AML-193 (cell line): ENCODE measurements at places on chromosomes 11 and 22.

DNA sequence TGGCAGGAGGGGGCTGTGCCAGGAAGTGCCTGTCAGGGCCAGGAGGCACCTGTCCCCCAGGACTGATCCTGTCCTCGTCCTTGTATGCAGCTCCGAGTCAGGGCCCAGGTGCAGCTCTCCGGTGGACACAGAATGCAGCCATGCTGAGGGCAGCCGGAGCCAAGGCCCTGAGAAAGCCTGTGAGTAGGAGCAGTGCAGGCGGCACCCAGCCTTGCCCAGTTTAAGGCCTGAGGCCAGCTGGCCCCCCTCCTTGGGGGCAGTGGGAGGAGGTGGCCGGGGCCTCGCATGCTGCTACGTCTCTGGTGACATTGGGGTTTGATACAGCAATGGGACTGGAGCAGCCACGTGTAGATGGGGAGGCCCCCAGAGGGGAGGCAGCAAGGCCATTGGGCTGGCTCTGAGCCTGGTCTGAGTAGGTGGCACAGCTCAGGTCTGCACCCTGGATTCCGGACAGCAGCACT is 34.9 kb downstream of the SBF1 start:
- DNase-seq = no peak

DNA sequence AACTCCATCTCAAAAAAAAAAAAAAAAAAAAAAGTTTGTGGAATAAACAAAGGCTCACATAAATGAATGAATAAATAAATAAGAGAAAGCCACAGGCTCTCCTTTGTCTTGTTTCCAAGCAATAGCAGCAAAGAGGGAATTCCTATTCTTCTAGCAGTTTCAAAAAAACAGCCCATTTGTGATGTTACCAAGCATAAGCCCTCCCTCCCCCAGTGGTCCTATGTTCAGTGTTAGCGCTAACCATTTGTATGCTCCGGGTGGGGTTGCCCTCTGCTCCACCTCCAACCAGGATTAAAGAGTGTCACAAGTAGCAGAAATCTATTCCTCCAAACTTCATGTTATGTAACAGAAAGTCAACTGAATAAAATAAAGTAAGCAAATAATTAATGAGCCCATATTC is 1215.0 kb upstream of the TENM4 start:
- DNase-seq = no peak

DNA sequence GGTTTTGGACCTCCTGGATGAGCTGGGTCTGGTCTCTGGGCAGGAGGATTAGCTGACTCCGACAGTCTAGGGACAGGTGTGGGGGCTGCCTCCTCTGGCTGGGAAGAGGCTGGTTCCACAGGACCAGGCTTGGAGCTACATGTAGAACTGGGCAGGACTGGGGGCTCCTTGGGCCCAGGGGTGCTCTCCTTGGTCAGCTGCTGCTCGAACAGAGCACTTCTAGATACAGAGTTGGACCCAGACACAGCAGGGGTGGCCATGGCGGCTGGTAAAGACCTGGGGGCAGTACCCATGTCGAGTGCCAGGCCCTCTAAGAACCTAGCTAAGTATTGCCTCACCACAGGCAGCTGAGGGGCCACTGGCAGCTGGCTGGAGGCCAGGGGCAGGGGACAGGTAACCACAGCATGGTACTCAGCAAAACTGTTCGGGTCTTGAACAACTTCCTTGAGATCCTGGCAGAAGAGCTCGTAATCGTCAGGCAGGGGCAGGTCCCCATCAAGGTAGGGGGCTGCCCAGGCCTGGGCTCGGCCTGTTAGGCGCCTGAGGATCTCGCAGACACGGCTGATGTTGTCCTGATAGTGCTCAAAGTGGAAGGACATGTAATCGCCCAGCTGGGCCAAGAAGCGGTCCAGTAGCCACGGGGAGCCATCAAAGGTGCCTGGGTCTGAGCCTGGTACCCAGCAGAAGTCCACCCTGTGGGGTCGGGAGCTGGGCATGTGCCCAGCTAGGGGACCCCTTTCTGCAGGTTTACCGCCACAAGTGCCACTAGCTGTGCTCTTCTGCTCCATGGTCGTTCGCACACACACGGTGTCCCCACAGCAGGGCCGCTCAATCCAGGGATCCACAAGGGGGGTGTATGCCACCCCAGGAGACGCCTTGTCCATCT is 3.1 kb downstream of the GNB1L start:
- DNase-seq = no peak

- DNase-seq = no peak
Observed at GRCh38 chr11:27740362-27741013, 40.2 kb upstream of the BDNF start.

DNA sequence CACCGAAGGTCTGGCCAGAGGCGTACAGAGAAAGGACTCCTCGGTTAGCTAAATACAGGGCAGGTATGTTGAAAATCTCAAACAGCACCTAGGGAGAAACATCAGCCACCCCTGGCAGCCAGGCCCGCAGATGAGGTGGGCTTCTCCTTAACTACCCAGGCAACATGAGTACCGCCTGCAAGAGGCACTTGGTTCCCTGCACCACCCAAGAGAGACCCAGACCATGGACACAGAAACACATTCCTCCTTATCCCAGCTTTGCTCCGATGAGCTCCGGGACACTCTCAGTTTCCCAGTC is 53.0 kb downstream of the DHCR7 start:
- no peak for DNase-seq

GRCh38 chr11:33553486-33553885 is 147.1 kb downstream of the C11orf91 start:
- no peak for DNase-seq

DNA sequence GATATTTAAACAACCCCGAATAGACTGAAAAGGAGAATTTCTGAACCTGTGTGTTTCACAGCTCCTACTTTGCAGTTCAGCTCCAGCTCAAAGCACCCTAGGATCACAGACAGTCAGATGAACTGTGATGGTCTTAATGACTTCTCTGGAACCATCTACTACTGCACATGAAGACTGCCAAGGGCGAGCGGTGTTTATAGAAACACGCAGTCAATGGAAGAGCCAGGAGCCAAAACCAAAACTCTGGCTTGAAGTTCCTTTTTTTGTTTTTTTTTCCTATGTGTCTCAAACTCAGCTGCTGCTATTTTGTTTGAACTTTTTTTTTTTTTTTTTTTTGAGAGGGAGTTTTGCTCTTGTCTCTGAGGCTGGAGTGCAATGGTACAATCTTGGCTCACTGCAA is 382.6 kb upstream of the SYN3 start:
- no peak for DNase-seq

DNA sequence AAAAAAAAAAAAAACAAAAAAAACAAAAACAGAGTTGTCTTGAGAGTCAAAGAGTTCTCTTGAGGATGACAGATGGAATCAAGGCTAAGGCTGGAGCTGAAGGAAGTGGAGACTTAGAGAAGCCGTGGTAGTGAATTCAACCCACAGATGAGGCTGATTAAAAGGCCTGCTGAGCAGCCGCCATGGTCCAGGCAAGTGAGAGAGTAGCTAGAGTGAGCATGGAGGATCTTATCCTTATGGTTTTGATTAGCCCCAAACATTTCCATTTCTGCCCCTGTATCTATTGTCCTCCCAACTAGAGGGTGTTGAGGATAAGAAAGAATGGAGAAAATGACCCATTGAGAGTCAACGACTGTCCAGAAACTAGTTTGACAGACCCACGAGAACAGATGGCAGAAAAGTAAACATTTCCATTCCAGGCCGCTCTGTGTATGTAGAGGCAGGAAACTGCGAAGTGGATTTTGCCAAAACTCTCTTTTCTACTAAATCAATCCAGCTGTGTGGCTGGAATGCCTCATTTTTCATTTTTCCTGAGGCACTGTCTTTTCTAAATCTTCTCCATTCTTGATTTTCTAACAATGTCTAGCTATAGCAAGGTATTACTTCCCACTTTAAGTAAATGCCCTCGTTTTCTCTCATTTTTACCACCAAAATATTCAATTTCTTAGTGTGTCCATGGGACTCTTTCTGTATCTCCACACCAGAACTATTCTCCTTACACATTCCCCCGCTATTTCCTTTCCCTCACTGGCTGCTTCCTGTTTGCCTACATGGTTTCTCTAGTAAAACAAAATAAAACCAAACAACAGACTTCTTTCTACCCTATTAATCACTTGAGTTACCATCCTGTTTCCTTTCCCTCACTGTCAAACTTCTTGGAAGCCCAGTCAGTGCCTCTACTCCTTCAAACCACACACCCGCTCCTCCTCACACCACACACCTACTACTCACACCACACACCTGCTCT is 5.4 kb upstream of the MMP8 start:
- no peak for DNase-seq

- no peak for DNase-seq
Observed at GRCh38 chr11:103378931-103379330, 269.7 kb downstream of the DYNC2H1 start.

DNA sequence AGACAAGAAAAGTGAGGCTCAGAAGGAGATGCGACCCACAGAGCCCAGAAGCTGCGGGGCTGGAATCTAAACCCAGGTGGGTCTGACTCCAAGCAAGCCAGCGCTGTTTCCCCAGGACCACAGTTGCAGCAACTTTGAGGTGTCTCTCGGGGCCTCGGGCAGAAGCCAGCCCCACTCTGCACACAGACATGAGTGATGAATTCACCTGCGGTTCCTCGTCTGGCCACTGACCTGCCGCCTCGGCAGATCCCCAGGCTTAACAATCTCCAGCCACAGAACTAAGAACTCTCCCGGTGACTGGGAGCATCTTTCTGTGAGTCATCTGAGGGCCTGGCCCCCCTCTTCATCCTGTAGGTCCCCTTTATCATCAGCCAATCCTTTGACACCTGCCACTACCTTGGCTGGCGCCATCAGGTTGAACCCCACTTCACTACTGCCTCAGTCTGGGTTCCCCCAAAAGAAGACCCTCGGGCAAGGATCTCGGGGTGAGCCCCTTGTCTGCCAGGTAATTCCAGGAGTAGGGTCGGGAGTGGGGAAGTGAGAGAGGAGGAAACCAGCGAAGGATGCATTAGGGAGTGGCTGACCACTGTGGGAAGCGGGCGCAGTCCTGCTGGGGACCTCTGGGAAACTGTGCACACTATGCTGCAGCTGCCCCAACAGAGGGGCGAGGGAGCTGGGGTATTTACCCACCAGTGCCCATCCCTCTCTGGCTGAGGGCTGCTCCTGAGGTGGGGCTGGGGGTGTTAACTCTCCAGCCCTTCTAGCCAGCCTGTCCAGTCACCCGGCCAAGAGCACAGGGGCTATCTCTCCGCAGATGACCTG is 33.0 kb upstream of the MN1 start:
- DNase-seq = no peak

DNA sequence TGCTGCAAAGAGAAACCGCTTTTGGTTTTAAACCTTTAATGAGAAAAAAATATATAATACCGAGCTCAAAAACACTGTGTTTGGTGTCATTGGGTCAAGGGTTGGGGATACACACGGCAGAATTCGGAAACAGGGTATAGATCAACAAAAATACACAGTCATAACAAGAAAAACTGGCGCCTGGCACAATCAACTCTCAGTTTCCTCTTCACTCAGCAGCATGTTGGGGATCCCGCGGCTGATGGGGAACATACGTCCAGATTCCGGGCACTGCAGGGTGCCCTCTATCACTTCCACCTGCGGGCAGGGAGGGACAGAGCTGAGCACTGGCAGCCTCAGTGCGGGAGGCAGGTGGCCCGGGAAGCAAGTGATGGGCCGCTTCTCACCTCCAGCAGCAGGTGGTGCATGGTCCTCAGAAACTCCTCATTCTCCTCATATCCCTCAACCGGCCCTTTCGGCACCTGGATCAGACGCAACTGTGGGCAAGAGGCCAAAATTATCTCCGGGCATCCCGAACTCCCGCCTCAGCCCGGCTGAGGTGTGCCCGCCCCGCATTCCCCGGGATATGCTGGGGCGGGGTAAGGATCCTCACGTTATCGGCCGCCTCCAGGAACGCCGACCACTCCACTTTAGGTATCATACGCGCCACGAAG is 561 bp downstream of the TRMT112 start:
- DNase-seq = no peak

DNA sequence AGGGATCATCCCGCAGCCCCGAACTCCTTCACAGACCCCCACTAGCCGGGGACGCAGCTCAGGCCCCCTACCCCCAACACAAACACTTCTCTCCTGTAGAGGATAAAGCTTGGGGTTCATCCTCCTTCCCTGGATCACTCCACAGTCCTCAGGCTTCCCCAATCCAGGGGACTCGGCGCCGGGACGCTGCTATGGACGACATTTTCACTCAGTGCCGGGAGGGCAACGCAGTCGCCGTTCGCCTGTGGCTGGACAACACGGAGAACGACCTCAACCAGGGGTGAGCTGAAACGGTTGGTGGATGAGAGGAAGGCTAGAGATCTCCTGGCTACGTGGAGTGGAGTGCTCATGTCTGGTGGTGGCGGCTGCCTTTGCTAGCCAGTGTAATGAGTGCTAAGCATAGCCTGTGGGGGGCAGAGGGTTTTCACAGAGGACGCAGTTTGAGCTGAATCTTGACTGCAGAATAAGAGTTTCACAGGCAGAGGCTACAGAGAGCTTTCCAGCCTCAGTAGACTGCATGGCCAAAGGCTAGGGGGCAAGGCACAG is 580 bp downstream of the ILK start:
- DNase-seq = peak; percentile 40

DNA sequence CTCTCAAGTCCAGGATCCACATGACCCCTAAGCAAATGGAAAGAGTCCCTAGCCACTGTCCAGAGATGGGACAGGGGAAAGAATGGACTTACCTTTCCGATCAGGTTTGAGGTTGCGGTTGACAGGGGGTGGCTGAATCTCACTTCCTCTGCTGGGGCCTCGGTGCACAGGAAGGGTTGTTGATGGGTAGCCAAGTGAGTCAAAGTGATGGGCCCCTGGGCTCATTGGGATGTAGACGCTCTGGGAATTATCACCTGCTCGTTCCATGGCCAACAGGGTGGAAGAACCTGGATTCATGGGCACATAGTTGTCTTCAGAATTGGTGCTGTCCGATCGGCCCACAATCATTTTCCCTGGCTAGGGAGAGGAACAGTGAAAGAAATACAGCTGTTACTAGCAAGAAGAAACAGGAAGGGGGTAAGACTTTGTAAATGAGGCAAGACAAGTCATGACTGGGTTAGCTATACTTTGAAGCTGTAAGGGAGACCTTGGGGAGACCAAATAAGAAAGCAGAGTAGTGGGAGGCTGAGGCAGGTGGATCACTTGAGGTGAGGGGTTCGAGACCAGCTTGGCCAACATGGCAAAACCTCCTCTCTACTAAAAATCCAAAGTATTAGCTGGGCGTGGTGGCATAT is 34.7 kb downstream of the USP35 start:
- no peak for DNase-seq

- no peak for DNase-seq
Observed at GRCh38 chr11:80637571-80637970, 1196.7 kb upstream of the TENM4 start.

DNA sequence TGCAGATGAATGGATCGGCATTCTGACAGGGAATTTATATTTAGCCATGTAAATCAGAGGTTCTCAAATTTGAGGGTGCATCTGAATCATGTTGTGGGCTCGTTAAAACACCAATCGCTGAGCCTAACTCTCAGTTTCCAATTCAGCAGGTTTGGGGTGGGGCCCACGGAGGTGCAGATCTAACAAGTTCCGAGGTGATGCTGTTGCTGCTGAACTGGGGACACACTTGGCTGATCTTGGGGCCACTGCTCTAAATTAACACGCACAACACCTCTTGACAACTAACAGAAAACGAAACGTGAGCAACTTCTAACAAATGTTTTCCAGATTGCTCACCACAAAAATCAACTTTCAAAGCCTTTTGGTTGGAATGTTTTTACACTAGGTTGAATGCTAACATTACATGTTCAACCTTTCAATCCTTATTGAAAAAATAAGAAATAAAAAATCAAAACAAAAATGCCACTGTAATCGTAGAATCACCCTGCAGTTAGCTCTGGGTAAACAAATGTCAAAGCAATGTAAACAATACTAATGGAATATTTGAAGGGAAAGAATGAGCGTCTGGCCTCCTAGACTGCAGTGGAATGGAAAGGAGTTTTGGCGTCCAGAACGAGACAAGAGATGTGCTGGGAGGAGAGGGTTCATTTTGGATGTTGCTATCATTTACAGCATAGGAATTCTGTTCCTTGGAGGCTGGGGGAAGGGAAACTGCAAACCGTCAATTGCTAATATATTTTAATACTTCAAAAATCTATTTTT is 68.3 kb upstream of the SLC6A5 start:
- no peak for DNase-seq
